ENCODE measurements at places on chromosomes 1 and 21.

GRCh38 chr1:216884614-216885229 is 161.5 kb upstream of the ESRRG start:
- no peak for DNase-seq

- DNase-seq: peak; percentile 33
These were observed 522.5 kb downstream of the PTBP2 start for GRCh38 chr1:97243973-97244560.

DNA sequence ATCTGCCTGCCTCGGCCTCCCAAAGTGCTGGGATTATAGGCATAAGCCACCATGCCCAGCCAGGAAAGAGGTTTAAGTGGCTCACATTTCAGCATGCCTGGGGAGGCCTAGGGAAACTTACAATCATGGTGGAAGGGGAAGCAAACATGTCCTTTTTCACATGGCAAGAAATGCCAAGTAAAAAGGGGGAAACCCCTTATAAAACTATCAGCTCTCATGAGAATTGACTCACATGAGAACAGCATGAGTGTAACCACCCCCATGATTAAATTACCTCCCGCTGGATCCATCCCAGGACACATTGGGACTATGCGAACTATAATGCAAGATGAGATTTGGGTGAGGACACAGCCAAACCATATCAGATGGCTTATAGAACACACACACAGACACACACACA is 8.8 kb upstream of the KLHL12 start:
- no peak for DNase-seq

DNA sequence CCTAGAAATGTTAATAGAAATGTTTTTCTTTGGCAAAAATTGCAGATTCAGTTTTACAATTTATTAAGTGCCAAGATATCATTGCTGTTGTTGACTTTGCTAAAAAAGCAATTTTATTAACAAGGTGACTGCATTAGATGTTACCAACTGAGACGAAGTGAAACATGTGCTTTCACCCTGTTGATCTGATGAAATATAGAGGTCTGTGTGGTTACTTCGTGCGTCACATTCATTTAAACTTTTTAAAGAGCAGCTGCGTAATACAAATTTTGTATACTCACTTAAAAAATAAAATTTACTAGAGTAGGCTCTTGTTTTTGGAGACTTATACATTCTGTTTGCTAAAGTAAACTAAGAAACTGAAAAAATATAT is 465.7 kb downstream of the USP25 start:
- DNase-seq: peak; percentile 66

GRCh38 chr1:87588495-87588894 is 259.8 kb downstream of the LMO4 start:
- no peak for DNase-seq

GRCh38 chr21:44887126-44887806 is 13.8 kb upstream of the PTTG1IP start:
- DNase-seq: no peak

DNA sequence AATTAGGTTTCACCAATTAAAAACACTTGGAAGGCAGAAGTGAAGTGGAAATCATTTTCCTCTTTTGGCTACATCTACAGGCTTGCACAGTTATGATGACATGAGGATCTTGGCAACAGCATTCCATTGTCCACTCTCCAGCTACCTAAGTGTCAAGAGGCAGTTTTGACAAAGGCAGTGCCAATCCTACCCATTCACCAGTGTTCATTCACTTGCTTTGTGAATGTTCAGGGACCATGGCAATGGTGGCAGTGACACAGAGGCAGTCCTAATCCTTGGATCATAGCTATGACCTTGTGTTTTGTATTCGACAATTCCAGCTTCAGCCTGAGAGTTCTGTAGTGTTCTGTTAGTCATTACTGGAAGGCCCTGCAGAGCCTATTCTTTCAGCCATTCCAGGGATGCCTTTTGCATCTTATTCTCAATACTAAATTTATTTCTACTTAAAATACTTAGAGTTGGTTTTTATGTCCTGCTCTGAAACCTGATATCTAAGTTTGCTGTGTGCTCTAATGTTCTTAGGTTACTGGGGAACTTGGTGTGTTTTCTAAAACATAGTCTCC is 36.7 kb downstream of the CRB1 start:
- peak; percentile 37 for DNase-seq

DNA sequence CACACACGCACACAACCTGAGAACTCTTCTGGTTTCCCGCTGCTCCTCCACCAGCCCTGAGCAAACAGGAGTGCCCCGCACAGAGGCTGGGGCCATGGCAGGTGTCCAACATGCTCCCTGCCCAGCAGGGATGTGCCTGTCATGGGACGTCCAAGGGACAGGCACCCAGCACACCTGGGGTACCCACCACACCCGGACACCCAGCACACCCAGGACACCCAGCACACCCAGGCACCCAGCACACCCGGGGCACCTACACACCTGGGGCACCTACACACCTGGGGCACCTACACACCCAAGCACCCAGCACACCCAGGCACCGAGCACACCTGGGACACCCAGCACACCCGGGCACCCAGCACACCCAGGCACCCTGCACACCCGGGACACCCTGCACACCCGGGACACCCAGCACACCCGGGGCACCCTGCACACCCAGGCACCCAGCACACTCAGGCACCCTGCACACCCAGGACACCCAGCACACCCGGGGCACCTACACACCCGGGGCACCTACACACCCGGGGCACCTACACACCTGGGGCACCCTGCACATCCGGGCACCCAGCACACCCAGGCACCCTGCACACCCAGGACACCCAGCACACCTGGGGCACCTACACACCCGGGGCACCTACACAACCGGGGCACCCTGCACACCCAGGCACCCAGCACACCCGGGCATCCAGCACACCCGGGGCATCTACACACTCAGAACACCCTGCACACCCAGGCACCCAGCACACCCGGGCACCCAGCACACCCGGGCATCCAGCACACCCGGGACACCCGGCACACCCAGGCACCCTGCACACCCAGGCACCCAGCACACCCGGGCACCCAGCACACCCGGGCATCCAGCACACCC is 37.9 kb downstream of the UBE2G2 start:
- DNase-seq: no peak

DNA sequence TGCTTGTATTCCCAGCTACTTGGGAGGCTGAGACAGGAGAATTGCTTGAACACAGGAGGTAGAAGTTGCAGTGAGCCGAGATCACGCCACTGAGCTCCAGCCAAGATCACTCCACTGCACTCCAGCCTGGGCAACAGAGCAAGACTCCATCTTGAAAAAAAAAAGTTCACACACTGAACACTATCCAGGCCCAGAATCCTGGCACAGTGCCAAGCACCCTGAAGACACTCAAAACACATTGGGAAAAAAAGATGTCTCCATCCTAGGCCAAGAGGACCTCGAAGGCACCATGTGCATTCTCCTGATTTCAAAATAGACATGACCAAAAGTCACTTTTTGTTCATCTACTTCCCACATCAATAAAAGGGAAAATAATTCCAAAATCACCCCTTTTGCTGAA is 38.7 kb downstream of the SLC9A1 start:
- DNase-seq: no peak

- no peak for DNase-seq
These were observed 3.9 kb upstream of the VPS72 start for GRCh38 chr1:151193856-151194255.

- DNase-seq: no peak
These were observed 98.2 kb downstream of the DMRTB1 start for GRCh38 chr1:53557369-53557768.

- no peak for DNase-seq
These were observed 1.3 kb downstream of the NGF start for GRCh38 chr1:115336741-115337140.

DNA sequence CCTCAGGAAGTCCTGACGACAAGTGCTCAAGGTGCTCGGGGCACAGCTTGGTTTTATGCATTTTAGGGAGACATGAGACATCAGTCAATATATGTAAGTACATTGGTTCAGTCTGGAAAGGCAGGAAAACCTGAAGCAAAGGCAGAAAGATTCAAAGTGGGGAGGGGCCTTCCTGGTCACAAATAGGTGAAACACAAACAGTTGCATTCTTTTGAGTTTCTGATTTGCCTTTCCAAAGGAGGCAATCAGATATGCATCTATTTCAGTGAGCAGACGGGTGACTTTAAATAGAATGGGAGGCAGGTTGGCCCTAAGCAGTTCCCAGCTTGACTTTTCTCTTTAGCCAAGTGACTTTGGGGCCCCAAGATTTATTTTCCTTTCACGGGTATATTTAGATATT is 8.9 kb upstream of the RNF187 start:
- no peak for DNase-seq

DNA sequence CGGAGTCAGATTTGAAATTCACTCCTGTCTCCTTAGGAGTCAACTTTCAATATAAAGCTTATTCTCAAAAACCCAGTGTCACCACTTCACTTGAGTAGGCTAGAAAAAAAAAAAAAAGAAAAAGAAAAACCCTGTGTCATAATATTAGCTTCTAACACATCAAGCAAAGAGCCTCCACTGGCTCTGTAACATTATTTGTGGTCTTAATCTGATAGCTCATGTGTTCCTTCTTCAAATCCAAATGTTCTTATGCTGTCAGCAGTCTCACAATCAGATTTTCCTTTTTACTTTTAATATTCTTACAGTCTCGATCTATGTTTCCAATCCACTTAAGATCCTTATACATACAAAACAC is 26.1 kb upstream of the PSMG1 start:
- no peak for DNase-seq

GRCh38 chr1:31413405-31414001 is 490 bp downstream of the SERINC2 start:
- DNase-seq: no peak

- no peak for DNase-seq
These were observed 535 bp upstream of the DISC1 start for GRCh38 chr1:231625975-231626534.

GRCh38 chr1:184161071-184161698 is 109.7 kb downstream of the TSEN15 start:
- peak; percentile 86 for DNase-seq

DNA sequence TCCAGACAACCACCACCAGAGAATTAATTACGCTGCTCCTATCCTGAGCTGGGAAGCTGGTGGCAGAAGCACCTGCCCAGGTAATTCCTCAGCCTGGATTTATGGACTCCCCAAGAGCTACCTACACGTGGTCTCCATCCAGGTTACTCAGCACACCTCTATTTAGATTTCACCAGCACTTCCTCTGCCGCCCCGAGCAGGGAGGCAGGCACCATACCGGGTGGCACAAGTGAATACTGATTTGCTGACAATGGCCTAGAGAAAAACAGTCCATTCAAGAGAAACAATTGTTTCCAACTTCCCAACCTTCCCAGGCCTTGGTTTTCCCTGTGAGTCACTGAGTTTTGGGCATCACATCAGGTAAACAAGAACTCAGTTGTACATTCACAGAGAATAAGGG is 134.3 kb downstream of the MATN1 start:
- DNase-seq: no peak

DNA sequence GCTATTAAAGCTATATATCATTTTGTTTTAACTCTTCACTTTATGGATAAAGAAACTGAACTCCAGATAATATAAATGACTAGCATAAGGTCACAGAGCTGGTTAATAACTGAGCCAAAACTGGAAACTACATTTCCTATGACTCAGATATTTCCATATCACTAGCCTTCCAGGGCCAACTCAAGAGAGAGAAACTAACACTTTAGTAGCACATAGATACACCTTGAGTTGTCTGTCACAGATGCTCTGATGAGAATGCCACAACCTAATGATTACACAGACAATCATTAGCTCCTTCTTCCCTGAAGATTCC is 40.7 kb downstream of the NME7 start:
- DNase-seq: peak; percentile 28

DNA sequence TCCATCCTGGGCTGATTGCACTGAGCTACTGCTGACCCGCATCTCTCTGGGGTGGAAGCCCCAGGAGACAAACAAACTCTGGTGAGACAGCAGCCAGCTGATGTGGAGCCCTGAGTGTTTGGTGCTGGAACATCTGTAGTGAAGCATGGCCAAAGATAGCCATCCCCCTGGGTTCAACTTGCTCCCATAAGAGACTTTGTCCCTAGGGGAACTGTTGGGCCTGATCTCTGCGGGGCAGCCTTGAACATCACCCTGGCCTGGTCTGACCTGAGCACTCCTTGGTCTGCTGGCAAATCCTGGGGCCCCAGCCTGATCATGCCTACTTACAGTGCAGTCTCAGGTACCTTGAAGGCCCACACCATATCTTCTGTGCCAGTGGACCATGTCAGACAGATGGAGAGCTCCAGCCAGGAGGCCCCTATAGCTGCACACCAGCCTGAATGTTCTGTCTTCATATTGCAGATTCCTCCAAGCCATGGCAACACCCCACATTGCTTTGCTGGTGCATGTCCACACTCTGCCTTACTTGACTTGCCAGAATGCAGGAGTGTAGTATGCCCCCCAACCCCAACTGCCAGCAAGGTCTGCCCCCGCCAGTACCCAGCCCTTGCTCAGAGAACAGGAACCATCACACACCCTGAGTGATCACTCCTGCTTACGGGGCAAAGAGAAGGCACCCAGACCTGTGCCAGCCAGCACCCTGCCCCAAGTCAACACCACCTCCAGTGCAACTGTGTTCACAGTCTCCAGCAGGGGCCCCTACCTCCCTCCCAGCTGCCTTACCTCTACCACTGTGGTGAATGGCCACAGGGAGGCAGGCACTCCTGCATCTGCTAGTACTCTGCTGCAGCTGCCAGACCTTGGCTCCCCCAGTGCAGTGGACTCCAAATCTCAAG is 690.5 kb upstream of the NR5A2 start:
- no peak for DNase-seq

GRCh38 chr1:41492341-41492848 is 7.9 kb upstream of the EDN2 start:
- DNase-seq: no peak

DNA sequence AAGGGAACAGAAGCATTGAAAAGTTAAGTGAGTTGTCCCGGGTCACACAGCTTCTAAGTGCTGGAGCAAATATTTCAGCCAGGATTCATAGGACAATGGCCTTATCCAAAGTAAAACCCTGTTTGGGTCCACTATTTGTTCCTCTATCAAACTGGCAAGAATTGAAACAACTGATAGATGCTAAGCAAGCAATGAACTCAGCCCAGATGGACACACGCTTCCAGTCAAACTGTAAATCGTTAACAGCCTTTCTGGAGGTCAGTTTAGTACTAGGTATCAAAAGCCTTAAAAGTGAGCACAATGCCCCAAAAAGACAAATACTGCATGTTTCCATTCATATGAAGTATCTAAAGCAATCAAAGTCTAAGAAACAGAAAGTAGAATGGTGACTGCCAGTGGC is 779 bp upstream of the SVBP start:
- DNase-seq: no peak

- no peak for DNase-seq
These were observed 144.6 kb downstream of the LRRIQ3 start for GRCh38 chr1:74053407-74053806.

DNA sequence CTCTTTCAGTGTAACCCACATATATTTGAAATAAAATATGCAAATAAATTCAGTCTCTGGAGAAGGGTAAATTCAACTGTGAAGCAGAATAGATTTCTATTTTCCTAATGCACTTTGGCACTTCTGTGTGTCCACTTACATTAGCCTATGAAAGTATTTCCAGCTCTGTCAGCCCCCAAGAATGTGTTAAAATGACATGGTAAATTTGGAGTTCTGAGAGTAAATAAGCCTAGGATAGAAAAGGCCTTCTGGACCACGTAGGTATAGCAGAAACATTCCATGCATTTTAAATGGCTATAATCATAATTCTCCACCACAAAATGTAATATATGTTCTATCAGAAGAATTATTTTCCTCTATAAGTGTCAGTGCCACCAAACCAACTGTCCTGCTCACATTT is 276.2 kb downstream of the NEGR1 start:
- DNase-seq: peak; percentile 63

Data from fibroblast of skin of abdomen (primary cell).